EL (cell line): ENCODE measurements at places on chromosomes 12 and 14.

DNA sequence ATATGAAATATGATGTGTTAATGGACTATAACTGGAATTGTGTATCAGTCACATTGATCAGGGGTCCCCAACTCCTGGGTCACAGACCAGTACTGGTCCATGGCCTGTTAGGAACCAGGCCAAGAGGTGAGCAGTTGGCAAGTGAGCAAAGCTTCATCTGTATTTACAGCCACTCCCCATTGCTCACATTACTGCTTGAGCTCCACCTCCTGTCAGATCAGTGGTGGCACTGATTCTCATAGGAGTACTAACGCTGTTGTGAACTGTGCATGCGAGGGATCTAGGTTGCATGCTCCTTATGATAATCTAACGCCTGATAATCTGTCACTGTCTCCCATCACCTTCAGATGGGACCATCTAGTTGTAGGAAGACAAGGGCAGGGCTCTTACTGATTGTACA is 72.3 kb downstream of the CDK17 start:
- DNase-seq, result no peak

DNA sequence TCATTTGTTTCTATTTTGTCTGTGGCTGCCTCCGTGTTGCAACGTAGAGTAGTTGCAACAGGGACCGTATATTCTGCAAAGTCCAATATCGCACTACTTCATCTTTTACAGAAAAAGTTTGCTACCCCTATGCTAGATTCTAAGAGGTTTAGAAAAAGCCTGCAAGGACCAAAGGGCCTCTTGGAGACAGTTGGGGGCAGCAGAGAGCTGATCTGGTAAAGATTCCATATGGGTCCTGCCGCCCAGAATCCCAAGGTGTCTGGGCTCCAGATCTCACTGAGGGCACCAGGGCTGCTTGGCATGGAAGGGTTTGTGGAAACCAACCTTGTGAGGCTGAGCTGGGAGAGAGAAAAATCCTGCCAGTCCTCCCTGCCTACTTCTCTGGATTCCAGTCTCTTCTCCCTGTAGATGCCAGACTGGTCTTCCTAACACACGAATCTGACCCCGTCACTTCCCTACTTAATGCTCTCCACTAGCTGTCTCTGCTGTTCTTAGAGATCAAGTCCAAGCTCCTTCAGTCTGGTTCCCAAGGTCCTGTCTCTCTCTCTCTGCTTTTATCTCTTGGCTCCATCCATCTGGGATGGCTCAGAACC is 74.6 kb downstream of the GLRX5 start:
- DNase-seq, result peak; percentile 39

- DNase-seq, result no peak
Measured at GRCh38 chr14:38887696-38888095, 215.3 kb downstream of the SEC23A start.

DNA sequence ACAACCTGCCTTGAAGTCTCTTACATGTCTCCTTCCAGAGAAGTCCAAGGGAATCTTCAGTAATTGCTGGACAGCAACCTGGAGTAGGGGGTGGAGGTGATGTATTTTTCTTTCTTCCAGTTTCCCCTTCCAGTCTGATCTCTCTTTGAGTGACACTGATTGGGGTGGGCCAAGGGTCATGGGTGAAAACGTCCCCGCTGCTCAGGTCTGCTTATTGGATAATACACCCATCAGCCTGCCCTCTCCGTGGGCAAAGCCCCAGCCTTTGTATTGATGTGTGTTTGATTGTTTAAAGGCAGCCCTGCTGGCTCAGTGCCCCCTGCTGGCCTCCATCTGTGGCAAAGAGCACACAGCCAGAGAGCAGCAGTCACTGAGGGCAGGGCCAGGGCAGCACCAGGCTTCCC is 35.7 kb upstream of the ATP2A2 start:
- peak; percentile 36 for DNase-seq

GRCh38 chr12:68358532-68359485 is 26.6 kb upstream of the MDM1 start:
- DNase-seq, result peak; percentile 81

- DNase-seq, result no peak
Measured at GRCh38 chr12:39736406-39736805, 116.8 kb upstream of the ABCD2 start.

- DNase-seq, result no peak
Measured at GRCh38 chr12:121620333-121620891, 5.9 kb upstream of the ORAI1 start.

DNA sequence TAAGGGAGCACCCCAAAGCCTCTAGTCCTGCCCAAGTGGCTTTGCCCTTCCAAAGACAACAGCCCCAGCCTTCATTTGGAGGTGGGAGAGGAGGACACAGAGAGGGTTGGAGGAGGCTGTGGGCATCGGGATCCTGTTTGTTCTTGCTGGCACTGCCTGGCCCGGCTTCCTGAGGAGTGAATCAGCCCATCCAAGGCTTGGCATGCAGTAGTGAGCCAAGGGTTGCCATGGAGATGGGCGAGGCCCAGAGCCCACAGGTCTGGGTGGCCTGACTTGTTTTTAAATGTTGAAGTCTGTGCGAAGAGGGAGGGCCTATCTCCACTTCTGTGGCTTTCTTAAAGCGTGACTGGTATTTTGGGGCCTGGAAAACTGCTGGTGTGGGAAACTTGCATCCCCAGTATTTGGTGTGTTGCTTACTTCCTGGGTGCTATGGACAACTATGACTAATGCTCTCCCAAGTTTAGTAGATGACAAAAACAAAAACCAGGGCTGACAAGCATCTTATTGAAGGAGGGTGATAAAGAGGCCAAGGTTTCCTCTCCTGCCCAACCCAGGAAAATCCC is 15.8 kb downstream of the CD9 start:
- peak; percentile 89 for DNase-seq

- DNase-seq, result no peak
Measured at GRCh38 chr12:131088701-131089530, 135.2 kb downstream of the ADGRD1 start.

GRCh38 chr12:71455028-71455737 is 15.6 kb downstream of the LGR5 start:
- DNase-seq, result no peak

- no peak for DNase-seq
Measured at GRCh38 chr14:99664058-99664936, 19.4 kb downstream of the HHIPL1 start.

- no peak for DNase-seq
Measured at GRCh38 chr14:41785696-41786095, 179.0 kb downstream of the LRFN5 start.

DNA sequence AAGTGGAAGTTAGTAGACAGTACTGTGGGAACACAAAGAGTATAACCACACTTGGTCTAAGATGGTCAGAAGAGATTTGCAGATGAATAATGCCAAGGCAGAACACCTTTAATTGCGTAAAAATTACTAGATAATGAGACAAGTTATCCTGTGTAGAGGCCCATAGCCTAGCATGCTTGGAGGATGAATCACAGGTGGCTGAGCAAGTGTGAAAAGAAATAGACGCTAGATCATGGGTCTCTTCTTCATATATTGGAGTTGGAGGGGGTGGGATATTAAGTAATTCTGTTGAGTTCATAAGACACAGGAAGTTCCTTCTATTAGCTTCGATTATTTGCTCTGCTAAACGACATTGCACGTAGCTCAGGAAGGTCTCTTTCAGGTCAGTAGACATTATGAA is 454.3 kb upstream of the LMO3 start:
- DNase-seq, result no peak

DNA sequence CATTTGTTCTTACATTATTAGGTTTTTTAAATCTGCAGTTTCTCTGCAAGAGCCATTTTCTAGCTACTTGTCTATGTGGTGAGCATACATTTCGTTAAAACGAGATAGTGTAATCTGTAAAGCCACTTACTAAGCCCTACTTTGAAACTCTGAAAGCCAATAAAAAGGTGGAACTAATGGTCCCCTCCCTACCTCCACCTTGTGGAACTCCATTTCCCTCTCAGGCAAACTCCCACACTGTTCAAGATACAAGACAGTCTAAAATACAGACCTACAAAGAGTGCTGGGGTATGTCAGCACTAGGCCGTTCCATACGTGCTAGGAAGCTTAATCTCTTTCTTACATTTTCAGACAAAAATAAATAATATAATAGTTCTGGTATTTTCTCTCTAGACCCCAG is 74.1 kb downstream of the DUSP6 start:
- DNase-seq, result no peak

- no peak for DNase-seq
Measured at GRCh38 chr12:32030151-32030550, 70.9 kb downstream of the RESF1 start.

DNA sequence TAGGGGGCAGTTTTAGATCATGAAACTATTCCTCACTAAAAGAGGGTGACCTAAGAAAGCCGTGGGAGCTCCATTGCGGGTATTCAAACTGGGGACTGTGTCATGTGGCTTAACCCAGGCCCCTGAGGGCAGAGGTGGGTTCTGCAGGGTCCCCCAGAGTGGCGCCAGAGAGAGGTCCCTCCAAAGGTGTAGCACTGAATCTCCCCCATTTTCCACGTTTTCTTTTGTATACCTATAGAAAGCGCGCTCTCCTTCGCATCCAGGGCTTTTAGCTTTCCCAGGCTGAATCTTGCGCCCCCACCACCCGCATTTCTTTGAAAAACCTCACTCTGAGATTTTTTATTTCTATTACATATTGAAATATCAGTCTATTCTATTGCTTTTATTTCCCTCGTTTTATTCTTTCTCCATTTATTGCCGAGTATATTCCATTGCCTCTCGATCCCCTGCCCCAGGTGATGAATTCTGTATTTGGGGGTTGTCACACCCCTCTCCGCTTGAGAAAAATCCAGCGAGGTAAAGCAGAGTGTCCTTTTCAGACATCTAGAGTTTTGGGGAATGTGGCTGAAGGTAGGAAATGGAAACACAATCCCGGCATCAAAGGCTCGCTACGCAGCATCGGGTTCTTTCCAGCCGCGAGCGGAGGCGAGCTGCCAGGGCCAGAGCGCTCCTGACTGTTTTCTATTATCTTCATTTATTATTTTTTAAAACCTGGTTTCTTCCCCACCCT is 870 bp upstream of the HOXC13 start:
- no peak for DNase-seq

- no peak for DNase-seq
Measured at GRCh38 chr14:60622210-60622916, 26.9 kb downstream of the SIX1 start.

DNA sequence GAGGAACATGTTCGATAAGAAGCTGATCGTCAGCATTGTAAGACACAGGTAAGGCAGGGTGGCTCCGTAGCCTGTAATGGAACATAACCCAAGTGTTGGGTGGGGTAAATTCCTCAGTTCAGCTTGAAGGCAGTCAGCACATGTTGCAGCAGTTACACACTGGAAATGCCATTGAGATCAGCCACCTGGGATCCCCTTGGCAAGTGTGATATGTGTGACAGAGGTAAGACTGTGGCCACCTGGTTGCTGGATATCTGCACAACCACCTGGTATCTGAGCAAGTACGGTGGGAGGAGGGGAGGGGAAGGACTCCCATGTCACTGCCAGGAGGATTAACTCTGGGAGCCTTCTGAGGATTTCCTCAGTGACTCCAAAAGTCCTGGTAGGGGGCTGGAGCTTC is 158.0 kb upstream of the CAND1 start:
- no peak for DNase-seq

- no peak for DNase-seq
Measured at GRCh38 chr12:97324471-97324870, 138.1 kb upstream of the RMST start.

DNA sequence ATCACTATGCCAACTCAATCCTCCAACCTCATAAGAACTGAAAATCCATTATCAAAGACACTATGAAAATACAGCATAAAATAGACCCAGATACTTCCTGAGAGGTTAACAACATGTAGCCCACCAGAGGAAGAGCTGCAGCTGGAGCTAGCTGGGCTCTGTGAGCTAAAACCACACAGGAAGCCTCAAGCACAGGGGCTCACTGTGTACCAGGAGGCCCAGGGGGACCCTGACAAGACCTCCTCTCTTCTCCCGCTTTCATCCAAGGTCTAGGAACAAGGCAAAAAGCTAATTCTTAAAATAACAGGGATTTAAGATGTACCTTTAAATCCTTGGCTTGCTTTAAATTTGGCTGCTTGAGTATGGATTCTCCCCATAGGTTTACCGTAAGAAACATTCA is 53.6 kb downstream of the EIF2S3B start:
- DNase-seq, result no peak

GRCh38 chr14:102764220-102764671 is 13.0 kb upstream of the TRAF3 start:
- no peak for DNase-seq

DNA sequence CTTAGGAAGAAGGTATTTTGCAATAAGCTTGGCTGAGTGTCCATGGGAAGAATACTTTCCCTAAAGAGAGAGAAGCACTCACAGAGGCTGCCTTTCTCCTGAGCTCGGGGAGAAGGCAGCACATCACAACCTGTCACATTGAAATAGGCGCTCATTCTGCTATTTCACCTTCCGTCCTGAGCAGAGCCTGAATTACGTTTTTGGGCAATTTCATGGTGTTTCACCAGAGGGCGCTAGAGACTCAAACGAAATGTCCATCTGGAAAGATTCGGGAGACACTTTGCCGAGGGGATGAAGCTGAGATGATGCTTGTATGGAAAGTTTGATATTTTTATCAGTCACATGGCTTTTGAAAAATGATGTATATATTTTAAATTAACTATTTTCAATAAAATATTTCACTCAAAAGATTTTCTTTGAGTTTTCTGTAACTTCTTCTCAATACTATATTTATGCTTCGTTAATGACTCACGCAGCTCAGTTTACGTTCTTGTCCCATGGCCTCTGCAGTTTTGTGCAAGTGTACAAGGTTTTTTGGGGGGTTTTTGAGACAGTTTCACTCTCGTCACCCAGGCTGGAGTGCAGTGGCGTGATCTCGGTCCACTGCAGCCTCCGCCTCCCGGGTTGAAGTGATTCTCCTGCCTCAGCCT is 17.4 kb upstream of the B4GALNT3 start:
- peak; percentile 52 for DNase-seq

GRCh38 chr12:74790931-74791330 is 253.3 kb downstream of the ATXN7L3B start:
- DNase-seq, result no peak

DNA sequence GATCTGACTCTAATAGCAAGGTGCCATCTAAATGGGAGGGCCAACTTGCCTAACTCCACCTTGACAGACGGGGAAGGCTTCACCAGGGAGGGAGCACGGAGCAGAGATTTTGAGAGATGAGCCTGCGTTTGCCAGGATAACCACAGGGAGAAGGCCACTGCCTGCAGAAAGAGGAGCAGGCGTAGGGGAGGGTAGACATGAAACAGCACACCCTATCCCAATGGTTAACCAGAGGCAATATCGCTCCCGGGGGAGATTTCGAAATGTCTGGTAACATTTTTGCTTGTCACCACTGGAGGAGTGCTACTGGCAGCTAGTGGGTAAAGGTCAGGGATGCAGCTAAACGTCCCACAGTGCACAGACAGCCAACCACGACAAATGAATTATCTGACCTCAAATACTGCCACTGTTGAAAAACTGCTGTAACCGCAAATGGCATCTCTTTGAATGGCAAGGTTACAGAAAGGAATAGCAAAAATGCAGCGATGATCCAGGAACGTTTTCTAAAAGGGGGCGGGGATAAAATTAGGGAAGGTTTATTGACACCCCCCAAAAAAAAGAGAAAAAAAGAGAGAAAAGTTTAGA is 126.0 kb upstream of the ATF7IP start:
- peak; percentile 58 for DNase-seq

- DNase-seq, result peak; percentile 20
Measured at GRCh38 chr12:19299765-19300164, 139.5 kb upstream of the AEBP2 start.
